ENCODE measurements at places on chromosomes 2 and 18. TPM values are rescaled to one million over a fixed set of nuclear protein-coding genes. Genes with fewer than 3 reads are reported as not detected.

GRCh38 chr2:122480501-122481243, 725.2 kb downstream of the TSN start:
- DNase-seq = no peak

Gene M1AP
- total RNA-seq = 0.74 TPM

DNA sequence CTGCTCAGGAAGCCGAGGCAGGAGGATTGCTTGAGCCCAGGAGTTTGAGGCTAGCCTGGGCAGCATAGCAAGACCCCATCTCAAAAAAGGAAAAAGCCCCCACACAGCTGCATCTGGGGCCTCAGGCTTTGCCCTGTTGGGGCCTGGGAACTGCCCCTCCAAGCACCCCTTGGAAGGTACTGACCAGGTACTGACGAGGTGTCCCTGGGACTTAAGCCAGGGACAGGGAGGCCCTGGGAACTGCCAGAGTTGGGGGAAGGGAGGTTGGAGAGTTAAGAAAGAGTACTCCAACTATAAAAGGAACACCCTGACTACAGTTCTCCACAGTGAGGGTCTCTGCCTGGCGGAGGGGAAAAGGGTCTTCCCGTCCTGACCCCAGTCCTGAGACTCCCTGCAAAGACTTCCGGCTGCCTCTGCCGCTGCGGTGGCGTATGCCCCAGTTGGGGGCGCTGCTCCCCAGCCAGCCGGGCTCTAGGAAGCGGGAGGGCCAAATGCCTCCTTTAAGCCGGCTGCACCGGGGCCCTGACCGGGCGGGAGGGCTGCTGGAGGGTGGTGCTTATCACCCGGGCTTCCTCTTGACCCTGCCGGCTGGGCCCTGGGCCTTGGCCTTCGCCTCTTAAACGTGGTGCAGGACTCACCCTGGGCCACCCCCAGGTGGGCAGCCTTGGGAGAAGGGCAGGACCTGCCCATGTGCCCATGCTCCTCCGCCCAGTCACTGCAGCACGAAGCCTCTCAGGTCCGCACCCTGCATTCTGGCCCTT, 12.8 kb downstream of the SLC30A3 start:
- DNase-seq = peak; percentile 79

GRCh38 chr2:165618806-165619205, 149.3 kb downstream of the CSRNP3 start:
- no peak for DNase-seq

DNA sequence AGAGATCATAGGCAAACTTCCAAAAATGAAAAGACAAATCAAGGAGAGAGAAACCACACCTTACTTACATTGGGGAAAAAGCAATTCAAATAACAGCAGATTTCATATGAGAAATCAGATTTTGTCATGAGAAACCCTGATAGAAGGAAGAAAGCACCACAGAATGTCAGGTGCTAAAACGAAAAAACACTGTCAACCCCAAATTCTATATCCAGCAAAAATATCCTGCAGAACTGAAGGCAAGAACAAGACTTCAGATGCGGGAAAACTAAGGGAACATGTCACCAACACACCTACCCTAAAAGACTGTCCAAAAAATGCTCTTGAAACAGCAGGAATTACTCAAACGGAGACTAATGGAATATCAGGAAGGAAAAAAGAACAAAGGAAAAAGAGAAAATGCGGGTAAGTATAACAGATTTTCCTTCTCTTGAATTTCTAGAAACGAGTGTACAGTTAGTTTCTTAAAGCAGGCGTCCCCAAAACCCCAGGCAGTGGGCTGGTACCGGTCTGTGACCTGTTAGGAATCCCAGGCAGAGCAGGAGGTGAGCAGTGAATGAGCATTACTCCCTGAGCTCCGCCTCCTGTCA, 7.3 kb upstream of the ID2 start:
- no peak for DNase-seq

DNA sequence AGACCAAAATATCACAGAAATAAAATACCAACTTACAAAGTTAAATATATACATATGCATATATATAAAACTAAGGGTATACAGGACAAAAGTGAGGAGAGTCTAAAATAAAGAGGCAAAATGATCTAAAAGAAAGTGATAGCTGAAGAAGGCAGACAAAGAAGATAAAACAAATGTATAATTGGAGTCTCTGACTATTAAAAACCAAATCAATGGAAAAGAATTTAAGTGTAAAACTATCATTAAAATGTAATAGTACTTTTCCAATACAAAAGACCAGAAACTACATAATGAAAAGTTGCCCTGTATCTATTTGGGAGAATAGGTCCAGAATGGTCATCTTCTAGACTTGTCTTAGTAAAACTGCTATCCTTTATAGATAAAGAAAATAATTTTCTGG, 267.4 kb upstream of the KLHL14 start:
- no peak for DNase-seq

Gene GPR45
- total RNA-seq = 0.21 TPM

Gene POTEC
- total RNA-seq = not detected

Gene HDAC4
- total RNA-seq = 26.0 TPM

- no peak for DNase-seq
These were observed 27.1 kb upstream of the CWC22 start for GRCh38 chr2:180033993-180034894.

Gene TUBA3E
- not detected for total RNA-seq

DNA sequence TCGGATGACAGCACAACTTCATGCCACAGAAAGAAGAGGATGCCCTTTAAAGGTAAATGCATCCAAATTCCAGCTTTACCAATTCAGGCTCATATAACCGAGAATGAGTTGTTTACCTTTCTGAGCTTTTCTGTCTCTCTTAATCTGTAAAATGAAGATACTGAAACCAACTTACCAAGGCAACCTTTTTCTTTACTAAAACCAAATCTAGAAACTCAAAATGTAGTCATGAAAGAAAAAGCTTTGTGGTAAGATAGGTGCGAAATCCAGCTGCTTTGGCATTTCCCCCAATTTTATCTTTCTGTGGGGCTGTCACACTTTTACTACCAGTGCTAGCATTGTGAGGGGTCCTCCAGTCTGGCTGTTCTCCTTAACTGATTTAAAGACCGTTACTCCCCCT, 240.4 kb downstream of the IKZF2 start:
- no peak for DNase-seq

- DNase-seq = no peak
These were observed 640.9 kb upstream of the SETBP1 start for GRCh38 chr18:44039826-44040225.

DNA sequence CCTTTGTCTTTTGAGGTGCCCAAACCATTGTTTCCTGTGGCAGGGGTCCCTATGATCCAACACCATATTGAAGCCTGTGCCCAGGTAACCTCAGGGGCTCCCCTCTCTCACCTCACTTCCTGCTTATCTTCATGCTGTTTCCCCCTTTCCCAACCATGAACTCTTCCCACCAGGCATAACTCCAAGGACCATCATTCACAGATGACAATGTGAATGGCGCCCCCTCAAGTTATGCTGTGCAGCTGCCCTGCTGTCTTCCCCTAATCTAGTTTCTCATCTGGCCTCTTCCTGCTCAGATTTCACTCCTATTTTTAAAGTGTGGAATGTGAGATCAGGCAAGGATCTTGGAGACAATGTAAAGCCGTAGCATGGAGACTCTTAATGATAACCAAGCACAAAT, 1.4 kb downstream of the GMPPA start:
- DNase-seq = no peak

DNA sequence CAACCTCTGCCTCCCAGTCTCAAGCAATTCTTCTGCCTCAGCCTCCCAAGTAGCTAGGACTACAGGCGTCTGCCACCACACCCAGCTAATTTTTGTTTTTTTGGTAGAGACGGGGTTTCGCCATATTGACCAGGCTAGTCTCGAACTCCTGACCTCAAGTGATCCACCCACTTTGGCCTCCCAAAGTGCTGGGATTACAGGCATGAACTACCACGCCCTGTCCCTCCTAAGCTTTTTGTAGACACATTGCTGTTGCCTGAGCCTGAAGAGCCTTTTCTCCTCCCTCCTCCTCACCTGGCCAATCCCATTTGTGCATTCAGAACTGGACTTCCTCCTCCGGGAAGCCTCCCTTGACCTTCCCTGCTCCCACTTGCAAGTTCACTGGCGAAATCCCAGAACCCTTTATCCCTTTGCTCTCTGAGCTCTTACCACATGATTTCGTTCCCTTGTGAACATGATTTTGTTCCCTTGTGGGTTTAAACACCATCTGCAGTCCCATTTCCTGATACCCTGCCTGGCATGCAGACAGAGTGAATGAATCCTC, 2.6 kb downstream of the C2orf72 start:
- DNase-seq = no peak

DNA sequence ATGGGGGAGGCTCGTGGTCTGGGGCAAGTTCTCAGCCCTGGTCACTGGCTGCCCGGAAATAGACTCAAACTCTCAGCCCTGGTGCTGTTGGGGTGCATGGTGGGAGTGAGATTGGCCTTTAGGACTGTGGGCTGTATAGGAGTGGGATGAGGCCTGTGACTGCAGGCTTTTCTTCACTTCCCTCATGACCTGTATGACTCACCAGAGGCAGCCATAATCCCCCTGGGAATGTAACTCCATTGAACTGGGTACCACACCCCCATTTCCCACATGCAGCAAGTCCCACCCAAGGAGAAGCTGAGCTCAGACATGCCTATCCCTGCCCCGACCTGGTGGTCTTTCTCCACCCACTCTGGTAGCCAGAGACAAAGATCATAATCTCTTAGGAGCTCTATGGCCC, 177.7 kb upstream of the OSR1 start:
- no peak for DNase-seq

GRCh38 chr2:169365029-169365480, 2.7 kb upstream of the LRP2 start:
- DNase-seq = no peak

DNA sequence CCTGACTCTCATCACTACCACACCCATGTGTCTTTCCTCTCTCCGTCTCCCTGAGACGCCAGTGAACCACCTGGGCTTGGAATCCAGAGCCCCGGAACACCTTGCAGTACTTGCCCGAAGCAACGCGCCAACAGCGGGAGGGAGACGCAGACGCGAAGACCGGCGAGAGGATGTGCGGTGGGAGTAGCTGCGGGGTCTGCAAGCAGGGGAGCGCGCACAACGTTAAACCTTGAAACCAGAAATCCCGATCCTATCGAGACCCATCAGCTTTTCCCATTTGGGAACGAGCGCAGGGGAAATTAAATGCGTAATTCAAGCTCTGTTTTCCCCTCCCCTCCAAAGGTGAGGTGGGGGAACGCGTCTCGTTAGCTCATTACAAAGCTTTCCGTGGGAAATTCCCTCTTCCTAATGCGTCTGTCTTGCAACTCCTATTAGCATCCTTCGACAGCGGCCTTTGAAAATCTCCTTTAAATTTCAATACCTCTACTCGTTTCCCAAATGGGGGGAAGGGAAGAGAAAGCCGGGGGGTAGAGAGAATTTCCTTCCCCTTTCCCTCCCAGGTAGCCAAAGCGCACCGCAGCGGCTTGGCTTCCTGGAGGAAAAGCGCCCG, 421 bp upstream of the CNTNAP5 start:
- DNase-seq = peak; percentile 14

- DNase-seq = no peak
These were observed 64.7 kb upstream of the RASGRP3 start for GRCh38 chr2:33411765-33412164.

DNA sequence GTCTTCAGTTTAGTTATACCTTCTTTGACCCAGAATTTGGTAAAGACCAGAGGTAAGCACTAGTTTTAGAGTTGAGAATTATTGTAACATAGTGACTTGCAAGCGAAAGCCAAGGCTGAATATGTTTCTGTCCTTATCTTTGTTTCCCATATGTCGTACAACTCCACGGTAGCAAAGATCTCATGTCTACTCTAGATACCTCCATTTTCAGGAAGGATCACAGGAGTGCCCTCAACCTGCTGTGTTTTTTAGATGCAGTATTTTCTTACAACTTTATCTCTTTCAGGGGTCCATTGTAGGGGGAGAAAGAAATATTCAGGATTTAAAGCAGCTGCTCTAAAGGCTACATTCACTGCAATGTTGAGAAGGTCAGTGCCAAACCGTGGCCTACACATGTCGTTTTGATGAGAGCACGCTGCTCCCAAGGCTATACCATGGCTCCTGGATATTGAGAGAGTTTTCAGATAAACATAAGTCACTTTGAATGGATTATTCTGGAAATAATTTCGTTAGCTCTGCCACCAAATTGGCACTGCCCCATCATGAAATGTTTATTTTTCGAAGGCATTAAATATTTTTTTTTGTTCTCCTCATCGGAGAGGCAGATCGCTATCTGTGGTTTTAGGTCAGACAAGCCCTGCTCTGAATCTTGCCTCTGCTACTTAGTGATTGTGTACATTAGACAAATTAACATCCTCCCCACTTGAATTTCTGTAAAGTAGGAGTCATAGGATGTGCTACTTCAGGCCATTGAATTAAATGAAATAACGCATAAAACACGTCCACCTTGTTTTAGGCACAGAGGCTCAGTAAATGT, 2.1 kb downstream of the RHBDD1 start:
- no peak for DNase-seq

- no peak for DNase-seq
These were observed 12.4 kb upstream of the AGPS start for GRCh38 chr2:177380181-177380580.

Gene CDK5R2
- total RNA-seq = 0.13 TPM

DNA sequence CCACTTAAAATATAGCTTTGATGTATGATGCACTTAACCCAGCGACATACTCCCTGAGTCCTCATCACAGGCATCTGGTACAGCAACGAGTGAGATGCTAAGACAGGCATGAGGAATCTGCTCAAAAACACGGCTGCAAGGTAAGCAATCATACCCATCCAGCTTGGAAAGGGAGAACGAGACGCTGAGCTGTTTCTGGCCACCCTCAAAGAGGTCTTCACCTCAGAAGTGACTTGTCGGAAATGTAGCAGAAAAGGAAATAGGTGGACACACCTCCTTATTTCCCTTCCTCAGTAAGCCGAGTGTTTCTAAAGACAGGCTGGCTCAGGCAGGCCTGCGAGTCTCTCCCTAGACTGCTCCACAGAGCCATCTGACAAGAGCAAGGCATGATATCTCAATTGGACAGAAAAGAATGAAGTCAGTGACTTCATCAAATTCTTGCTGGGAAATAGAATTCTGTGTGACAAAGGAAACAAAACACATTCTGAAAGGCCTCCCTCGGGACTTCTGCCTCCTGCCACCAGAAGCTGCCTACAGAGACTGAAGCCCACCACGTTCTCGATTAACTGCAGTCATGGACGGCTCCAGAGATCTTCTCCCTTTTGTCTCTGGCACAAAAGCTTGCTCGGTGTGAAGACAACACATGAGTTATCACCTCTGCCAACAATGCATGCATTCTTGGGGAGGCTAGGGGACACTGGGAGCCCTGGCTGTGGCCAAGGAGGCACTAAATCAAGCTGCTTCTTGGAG, 84.3 kb downstream of the UXS1 start:
- DNase-seq = no peak

Gene RAX
- total RNA-seq = not detected

DNA sequence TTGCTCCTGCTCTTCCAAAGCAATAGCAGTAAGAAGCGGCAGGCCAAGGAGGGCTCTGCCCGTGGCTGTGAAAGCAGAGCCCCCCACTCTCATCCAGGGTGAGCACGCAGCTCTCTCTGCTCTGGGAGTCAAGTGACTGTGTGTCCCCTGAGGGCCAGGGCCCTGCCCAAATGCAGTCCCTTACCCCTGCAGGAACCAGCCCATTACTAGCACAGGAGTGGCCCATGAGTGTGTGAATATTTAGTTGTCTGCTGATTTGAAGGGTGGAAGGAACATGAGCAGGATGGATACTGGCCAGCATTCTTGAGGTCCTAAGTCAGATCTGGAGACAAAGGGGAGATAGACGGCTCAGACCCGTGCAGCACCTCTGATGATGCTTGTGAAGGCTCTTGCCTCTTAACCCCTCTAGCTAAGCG, 69.7 kb upstream of the FOSL2 start:
- DNase-seq = no peak

Gene OSGEPL1
- 4.2 TPM for total RNA-seq

Gene PGAP1
- total RNA-seq = 32.9 TPM

Data from endothelial cell (in vitro differentiated cells).